ENCODE measurements at places on chromosomes 2 and 18.
A peak's percentile ranks its signal among the peaks of the same experiment; 100 is the strongest.

DNA sequence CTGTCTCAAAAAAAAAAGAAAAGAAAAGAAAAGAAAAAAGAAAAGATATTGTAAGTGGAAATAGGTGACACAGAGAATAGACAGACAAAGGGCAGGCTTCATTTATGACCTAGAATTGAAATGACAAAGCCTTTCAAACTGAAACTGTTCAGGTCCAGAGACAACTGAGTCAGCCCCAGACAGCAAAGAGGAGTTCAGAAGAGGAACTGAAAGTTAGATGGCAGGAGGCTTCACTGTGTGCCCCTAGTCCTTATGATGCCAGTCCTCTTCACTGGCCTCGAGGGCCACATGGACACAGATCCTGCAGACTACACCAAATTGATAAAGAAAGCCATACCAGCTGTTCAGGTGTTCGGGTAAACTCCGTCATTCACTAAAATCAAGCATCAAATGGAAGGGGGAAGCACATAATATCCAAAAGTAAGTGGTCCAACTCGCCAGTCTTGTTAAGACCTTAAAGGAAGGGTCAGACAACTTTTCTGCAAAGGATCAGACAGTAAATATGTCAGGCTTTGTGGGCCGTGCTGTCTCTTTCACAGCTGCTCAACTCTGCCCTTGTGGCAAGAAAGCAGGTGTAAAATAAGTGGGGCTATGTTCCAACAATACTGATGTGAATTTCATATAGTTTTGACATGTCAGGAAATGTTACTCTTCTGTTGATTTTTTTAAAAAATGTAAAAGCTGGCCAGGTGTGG lies 231.9 kb upstream of the MGAT5 start:
- peak; percentile 22 for DNase-seq

DNA sequence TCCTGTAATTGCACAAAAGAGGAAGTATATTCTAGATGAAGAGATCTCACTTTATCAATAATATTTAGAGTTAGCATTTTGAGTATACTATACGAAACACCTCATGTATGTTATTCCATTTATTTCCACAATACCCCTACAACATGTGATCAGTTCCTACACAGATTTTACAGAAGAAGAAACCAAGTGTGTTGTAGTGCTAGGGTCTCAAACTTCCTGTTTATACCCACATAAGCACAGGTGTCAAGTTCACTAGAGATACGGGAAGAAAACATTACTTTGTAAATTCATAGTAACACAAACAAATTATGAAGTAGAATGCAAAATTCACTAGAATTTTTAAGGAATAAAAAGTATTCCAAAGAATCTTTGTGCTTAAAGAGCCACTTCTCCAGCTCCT lies 46.4 kb downstream of the KCTD18 start:
- no peak for DNase-seq

GRCh38 chr2:28821295-28821958 lies 10.8 kb downstream of the SPDYA start:
- peak; percentile 80 for DNase-seq

GRCh38 chr2:197159661-197160211 lies 150.8 kb downstream of the ANKRD44 start:
- peak; percentile 75 for DNase-seq

DNA sequence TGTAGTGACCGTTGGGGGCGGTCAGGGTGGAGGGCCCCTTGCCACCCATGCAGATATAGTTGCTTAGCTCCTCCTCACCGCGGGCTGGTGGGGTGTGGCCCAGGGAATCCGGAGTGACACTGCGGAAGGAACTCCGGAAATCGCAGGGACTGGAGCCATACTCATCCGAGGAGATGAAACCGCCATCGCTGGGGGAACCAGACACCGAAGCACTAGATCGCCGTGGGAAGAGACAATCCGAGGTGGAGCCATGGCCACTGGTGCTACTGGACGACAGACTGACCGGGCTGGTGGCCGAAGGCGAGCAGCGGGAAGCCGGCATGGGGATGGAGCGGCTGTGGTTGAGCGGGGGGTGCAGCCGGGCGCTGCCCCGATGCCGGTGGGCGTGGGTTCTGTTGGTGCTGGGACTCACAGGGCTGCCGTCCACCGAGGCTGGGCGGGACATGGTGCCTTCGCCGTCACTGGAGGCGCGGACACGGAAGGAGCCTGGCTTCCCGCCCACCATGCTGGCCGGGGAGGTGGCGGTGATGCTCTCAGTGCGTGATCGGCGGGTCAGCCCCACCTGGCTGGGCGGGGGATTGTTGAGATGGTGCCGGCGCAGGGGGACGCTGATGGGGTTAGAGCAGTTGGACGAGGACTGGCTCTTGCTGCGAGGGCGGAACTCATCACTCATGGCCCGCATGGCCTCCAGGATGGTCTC lies 2.2 kb downstream of the IRS1 start:
- DNase-seq = no peak
